NCI-H226 (cell line): ENCODE measurements at places on chromosomes 3 and 15.
A peak's percentile ranks its signal among the peaks of the same experiment; 100 is the strongest.

DNA sequence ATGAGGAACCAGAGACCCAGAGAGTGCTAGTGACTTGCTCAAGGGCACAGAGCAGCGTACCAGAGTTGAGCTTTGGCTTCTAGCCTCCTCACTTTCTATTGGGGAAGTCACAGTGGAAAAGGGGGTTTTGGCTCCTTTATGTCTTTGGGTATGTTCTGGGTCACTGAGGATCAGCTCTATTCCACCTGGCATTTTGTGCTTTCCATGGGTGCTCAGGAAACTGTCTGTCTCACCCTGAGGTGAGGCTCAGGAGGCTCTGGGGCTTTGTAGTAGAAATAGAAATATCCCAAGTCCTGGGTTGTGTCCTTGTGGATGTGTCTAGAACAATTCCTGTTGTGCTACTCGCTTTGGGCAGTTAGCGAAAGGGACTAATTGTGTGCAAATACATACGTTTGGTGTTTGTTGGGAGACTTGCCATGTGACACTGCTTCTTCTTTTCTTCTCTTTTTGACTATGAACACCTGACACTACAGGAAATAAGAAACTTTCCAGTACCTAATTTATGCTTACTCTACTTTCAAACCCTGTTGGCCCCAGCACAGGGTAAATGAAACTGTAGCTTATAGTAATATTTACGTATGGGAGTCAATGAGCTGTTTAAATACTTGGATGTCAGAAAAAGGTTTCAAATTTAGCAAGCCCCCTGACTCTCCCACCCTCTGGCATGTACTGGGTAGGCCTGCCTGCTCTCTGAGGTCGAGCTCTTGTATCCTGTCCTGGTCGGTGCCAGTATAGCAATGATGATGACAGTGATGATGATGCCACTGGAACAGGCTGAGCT, 35.6 kb downstream of the SMAD3 start:
- DNase-seq: no peak

DNA sequence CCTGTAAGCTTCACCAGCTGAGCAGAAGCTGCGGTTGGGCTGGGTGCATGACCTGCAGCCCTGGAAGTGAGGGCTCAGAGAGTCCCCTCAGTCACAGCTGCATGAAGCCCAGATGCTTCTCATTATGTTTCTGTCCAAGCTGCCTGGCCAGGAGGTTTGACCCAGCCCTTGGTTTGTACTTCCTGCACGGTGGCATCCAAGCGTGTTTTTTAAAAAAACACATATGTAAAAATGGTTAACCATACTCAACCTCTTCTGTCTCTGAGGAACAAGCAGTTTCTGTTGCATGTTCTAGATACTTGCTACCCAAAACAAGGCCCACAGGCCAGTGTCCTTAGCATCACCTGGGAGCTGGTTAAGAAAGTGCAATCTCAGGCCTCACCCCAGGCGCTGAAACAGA, 76.0 kb upstream of the ATP10A start:
- no peak for DNase-seq

- no peak for DNase-seq
These were observed 15.5 kb downstream of the GJD2 start for GRCh38 chr15:34739346-34739745.

- peak; percentile 3 for DNase-seq
These were observed 745.0 kb upstream of the BCHE start for GRCh38 chr3:166582236-166582635.
